ENCODE measurements at places on chromosomes 16 and 17.

GRCh38 chr17:77118251-77118928 lies 22.4 kb upstream of the SEC14L1 start:
- DNase-seq = no peak

DNA sequence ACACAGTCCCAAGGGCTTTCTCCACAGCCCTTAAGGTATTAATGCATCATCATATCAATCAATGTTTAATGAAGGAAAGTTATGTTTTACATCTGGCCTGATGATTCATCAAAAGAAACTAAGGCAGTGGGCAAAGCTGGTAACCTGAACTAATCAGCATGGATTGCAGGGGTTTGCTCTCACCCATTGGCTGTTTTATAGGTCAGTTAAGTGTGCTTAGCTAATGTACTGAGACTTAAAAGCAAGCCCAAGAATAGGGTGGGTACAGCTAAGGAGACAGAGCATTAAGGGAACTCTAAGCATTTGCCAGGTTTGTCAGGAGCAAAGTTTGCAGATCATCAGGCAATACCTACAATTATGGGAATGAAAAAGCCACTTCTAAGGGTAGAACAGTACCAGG lies 1247.6 kb downstream of the CDH8 start:
- DNase-seq = no peak

DNA sequence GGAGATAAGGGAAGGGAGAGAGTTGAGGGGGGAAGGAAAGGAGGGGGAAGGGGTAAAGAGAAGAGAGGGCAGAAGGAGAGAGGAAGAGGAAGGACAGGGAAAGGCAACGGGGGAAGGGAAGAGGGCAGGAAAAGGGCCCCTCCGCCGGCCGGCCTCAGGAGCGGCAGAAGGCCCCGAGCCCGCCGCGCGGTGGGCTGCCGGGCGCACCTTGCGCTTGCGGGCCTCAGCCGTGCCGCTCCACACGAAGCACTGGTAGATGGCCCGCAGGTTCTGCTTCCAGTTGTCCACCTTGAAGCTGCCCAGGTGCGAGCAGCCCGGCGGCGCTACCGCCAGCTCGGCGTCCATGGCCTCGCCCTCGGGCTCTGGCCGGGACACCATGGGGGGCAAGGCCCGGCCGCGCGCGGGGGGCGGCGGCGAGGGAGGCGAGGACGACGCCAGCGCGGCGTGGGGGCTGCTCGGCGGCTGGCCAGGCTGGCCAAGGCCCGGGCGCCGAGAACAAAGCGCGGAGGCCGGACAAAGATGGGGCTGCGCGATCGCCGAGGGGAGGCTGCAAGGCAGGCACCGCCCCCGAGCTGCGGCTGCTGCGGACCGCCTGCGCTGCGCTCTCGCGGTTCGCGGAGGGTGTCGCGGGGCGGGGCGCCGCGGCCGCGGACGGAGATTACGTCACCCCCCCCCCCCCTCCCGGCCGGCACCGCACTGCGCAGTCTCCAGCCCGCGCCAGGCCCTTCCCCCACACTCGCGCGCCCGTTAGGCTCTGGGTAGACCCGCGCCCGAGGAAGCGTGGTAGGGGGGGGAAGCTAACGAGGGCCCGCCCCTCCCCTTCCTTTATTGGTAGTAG lies at the start of gene USP22:
Gene USP22, minus strand, starts transcription at position 554 of the 838 bp plus-strand sequence. Its CDS starts 176 bp downstream, at position 378.
- DNase-seq = peak; percentile 94

- DNase-seq = no peak
These were observed 1.7 kb downstream of the TBKBP1 start for GRCh38 chr17:47695429-47696376.
